A673 (cell line): ENCODE measurements at places on chromosomes 3 and 15. TPM values are rescaled to one million over a fixed set of nuclear protein-coding genes. Genes with fewer than 3 reads are reported as not detected.

Gene PAQR9
- total RNA-seq = 0.19 and 0.28 TPM in 2 replicates

Gene TAMM41
- total RNA-seq = 25.3 and 28.5 TPM in 2 replicates

Gene MBNL1
- 99.6 and 117 TPM in 2 replicates for total RNA-seq

Gene CHRFAM7A
- 0.85 TPM in 1 of 2 replicates, not detected in the other for total RNA-seq

- DNase-seq = peak; percentile 55
Measured at GRCh38 chr3:128226795-128227395, 73.6 kb downstream of the EEFSEC start.

GRCh38 chr3:55190331-55190730 lies 262.5 kb upstream of the LRTM1 start:
- no peak for DNase-seq

DNA sequence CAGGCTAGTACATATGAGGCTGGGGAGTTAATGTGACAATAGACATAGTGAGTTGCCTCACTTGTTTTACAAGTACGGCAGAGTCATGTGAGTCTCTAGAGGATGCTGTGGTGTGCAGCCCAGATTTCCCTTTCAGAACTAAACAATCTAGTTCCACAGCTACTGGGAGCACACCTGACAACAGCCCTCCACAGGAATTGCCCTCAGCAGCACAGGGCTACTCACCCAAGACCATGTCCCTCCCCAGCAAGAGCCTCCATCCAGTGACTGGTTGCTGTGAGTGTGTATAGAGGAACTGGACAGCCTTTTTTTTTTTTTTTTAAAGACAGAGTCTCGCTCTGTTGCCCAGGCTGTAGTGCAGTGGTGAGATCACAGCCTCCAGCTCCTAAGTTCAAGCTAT lies 40.2 kb upstream of the UBE2E2 start:
- DNase-seq = no peak

GRCh38 chr3:70982700-70983140 lies 600.8 kb downstream of the FOXP1 start:
- DNase-seq = no peak

DNA sequence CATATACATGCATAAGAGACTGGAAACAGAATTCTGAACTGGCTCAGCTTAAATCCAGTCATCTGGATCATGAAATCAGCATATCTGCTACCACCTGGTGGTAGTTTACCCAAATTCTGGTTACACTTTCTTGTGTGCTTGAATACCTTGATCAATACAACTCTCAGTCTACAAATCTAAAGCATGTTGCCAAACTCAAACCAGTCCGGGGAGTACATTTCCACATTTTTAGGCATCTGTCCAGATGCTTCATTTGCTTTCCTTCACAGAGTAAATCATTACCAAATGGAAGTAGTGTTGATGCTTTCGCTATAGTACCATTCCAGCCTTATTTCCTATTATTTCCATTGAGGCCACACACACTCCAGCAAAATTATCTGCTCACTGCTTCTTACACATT lies 126.4 kb downstream of the P2RY1 start:
- peak; percentile 58 for DNase-seq

DNA sequence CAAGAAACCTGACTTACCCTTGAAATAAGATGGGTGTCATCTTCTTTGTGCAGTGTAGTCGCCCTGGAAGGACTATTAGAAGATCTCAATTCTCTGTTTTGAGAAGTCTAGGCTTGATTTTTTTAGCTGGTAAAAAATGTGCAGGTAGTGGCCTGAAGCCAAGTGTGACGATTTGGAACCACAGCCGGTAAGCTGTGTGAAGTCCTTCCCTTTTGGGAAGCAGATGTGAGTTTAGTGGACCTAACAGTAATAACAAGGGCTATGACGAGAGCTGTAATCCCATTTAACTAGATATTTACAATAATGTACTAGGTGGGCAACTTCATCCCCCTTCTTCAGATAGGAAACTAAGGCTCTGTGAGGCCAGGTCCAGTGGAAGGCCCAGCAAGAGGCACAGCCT lies 81.7 kb upstream of the MYZAP start:
- DNase-seq = no peak

- no peak for DNase-seq
Measured at GRCh38 chr3:134721214-134721613, 70.4 kb upstream of the KY start.

- DNase-seq = peak; percentile 73
Measured at GRCh38 chr3:192130534-192131132, 596.7 kb downstream of the FGF12 start.

DNA sequence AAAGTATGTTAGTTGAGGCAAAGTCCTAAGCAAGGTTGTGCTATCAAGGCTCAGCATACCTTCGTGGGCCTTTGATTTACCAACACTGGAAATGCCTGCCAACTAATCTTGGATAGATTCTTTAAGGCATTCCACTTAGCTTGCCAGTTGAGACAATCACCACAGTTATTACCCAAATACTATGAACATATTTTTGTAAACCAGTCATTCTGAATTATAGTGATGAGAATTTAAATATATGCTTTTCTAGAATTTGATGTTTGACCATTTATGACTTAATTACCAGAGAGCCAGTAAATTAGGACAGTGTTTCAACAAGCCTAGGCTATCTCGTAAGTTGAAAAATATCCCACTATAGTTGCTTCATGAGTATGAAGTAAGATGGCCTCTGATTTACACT lies 15.5 kb downstream of the TRIM59 start:
- no peak for DNase-seq

- no peak for DNase-seq
Measured at GRCh38 chr15:61076598-61077170, 152.4 kb downstream of the RORA start.
